Midbrain (tissue), 1 donor: ENCODE measurements at places on chromosomes 1 and 21.

GRCh38 chr1:223137455-223138085 lies 5.5 kb downstream of the TLR5 start:
- peak; percentile 12 for DNase-seq

DNA sequence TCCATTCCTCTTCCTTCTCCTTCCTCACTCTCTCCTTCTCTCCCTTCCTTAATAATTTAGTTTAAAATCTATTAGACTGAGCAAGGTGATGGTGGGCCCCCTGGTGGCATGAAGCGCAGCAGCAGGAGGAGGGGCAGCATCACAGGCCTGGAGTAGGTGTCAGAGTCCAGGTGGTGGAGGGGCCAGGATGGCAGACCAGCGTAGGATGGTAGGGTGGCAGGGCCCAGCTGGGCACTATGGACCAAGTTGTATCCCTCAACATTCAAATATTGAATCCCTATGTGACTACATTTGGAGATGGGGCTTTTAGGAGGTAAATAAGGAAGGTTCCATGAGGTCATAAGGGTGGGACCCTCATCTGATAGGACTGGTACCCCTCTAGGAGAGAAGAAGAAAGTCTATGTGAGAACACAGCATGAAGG lies 61.0 kb downstream of the WDR4 start:
- no peak for DNase-seq

DNA sequence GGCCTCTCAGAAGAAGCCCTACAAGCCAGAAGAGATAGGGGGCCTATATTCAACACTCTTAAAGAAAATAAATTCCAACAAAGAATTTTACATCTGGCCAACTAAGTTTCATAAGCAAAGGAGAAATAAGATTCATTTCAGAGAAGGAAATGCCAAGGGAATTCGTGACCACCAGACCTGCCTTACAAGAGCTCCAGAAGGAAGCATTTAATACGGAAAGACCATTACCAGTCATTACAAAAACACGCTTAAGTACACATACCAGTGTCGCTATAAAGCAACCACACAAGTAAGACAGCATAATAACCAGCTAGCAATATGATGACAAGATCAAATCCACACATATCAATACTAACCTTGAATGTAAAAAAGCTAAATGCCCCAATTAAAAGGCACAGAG lies 704.9 kb upstream of the CHRM3 start:
- no peak for DNase-seq

- no peak for DNase-seq
Observed at GRCh38 chr1:221715321-221716169, 26.3 kb downstream of the DUSP10 start.

DNA sequence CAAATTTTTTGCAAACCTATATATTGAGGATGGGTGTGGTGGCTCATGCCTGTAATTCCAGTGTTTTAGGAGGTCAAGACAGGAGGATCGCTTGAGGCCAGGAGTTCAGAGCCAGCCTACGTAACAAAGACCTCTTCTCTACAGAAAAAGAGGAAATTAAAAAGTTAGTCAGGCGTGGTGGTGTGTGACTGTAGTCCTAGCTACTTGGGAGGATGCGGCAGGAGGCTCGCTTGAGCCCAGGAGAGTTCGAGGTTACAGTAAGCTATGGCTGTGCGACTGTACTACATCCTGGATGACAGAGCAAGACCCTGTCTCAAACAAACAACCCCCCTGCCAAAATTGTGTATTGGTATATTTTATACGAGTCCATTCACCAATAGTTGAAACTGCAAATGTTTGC lies 589.7 kb downstream of the DPYD start:
- no peak for DNase-seq

DNA sequence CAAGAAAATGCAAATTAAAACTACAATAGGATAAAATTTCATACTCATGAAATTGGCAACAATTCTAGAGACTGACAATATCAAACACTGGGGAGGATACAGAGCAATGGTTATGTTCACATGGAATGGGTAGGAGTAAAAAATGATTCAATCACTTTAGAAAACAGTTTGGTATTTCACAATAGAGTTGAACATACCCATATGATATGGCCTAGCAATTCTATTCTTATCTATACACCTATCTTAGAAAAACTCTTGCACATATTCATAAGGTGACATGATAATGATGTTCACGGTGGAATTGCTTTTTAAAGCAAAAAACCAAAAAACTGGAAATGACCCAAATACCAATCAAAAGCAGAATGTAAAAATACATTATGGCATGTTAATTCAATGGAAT lies 28.7 kb downstream of the PHC2 start:
- DNase-seq = no peak

DNA sequence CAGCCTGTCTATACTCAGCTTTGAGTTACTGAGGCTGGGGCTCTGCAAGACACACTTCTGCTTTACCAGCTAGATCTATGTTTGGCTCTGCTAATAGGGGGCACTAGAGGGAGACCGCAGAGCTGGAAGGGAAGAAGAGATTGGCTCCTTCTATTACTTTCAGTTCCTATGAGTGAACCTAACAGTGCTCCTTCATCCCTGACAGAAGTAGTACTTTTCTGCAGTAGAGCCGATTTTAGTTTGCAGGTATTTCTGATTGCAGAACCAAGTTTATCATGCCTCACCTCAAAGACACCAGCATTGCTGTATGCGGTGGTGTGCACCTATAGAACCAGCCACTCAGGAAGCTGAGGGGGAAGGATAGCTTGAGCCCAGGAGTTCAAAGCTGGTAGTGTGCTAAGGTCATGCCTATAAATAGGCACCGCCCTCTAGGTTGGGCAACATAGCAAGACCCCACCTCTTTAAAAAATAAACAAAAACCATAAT lies 5.7 kb upstream of the ZDHHC18 start:
- DNase-seq = peak; percentile 25

DNA sequence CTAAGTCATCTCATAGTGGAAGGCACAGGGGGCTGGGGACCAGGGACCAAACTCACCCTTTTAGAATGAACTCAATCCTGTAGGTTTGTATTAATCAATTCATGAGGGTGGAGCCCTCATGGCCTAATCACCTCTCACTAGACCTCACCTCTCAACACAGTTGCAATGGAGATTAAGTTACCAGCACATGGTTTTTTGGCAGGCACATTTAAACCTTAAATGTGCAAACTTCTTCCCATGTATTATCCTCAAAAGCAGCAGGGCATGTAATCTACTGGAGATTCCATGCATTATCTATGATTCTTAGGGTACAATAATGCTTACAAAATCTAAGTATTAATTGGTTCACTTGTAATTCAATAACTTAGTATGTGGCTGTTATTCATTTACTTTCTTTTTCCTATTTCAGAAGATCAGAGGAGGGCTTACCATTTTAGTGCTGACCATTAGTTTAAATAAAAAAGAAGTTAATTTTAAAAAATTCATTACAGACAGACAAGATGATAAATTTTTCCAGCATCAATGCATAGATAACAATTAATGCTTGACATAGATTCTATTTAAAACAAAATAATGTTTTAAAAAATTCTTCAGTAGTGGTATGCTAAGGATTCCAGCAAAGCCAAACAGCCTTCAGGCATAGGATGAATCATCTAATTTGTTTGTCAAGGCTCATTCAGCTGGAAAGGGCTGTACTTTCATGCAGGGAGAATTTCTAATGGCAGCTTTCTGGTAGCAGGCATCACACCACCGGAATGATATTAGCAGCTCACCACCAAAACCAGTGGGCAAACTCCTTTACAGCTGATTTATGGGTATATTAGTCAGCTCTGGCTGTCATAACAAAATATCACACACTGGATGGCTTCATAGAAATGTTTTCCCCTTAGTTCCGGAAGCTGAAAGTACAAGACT lies 124.6 kb upstream of the ZNF648 start:
- DNase-seq = no peak

DNA sequence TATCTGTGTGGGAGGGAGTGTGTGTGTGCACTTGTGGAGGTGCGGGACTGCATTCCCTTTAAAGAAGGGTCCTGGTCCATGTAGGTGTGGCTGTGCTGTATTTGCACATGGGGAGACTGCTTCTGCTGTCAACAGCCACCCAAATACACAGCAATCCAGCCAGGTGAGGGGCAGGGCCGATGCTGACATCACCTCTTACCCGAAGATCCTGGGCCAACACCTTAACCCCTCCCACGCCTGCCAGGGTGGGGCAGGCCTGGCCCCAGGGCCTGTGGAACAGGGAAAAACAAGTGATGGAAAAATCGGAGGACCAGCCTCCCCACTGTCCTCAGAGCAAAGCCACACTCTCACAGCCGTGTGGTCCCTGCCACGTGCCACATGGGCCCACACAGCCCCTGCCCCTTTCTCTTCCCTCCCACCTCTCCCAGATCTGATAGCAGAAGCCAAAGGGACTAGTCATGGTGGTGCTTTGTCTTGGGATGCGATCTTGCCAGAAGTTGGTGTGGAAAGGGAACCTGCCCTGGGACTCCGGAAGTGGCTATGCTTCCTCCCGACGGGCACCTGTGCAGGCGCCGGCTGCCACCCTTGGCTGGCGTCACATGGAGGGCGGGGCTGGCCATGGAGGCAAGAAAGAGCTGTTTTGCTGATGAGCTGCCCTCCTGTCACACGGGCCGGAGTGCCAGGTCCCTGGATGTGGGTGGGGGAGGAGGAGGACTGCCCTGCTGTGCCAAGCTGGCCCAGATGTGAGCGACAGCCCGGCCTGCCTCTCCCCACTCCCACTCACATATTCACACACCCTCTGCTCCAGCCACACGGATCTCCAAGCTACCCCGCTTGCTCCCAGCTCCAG lies 7.8 kb upstream of the CASZ1 start:
- no peak for DNase-seq

- no peak for DNase-seq
Observed at GRCh38 chr21:44923480-44924084, 2.9 kb upstream of the ITGB2 start.

DNA sequence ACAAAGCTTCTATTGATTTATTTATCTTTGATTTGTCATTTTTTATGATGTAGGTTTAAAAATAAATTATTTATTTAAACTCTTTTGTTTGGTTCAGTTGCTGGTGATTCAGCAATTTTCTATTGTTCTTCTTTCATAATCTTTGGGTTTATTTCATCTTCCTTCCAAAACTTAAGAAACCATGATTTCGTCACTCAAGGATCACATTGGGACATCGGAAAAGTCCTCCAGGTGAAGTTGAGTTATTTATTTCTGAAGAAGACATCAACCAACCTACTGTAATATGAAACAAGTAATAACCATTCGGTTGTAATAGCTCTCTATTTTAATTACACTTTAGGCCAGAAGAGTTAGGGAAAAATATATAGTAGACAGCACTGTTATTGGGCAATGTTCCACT lies 23.0 kb upstream of the WLS start:
- DNase-seq = no peak

- DNase-seq = peak; percentile 88
Observed at GRCh38 chr1:8889925-8890785, 11.7 kb upstream of the ENO1 start.

DNA sequence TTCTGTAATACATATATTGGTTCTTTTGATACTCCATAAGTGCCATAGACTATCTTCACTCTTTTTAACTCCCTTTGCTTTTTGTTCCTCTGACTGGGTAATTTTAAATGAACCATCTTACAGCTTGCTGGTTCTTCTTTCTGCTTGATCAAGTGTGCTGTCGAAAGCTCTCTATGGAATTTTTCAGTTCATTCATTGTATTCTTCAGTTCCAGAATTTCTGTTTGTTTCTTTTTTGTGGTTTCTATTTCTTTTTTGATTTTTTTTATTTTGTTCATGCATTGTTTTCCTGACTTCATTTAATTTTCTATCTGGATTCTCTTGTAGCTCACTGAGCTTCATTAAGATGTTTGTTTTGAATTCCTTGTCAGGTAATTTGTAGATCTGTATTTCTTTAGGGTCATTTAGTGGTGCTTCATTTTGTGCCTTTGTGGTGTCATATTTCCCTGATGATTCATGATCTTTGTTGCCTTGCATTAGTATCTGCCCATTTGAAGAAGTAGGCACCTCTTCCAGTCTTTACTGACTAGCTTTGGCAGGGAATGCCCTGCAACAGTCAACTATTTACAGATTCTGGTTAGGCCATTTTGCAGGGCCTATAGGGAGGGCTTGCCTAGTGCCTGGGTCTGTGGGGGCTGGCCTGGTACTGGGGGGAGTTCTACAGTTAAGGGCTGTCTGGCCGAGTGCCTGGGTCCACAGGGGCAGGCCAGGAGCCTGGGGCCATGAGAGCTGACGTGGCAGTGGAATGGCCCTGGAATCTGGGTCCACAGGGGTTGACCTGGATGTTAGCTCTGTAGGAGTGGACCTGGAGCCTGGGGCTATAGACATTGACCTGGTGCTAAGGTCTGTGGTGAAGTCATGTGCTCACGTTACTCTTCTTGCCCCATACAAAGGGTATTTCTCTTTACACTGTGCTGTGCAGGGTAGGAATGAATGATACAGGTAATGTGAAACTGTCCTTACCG lies 89.7 kb downstream of the MAGI3 start:
- DNase-seq = no peak

DNA sequence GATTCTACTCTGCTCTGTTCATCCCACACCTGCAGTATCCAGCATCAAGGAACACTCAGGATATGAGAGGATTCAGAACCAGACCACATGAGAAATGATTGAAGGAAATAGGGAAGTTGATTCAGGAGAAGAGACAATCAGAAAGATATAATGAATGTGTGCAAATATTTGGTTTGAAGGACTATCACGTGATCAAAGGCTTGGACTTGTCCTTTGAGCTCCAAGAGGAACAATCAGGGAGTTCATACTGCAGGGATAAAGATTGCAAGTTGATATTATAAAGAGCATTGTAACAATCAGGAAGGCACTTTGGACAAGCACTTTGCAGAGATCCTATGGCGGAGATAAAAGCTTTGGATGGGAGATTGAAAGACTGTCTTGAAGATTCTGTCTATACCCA lies 13.9 kb upstream of the PIGM start:
- DNase-seq = peak; percentile 24

DNA sequence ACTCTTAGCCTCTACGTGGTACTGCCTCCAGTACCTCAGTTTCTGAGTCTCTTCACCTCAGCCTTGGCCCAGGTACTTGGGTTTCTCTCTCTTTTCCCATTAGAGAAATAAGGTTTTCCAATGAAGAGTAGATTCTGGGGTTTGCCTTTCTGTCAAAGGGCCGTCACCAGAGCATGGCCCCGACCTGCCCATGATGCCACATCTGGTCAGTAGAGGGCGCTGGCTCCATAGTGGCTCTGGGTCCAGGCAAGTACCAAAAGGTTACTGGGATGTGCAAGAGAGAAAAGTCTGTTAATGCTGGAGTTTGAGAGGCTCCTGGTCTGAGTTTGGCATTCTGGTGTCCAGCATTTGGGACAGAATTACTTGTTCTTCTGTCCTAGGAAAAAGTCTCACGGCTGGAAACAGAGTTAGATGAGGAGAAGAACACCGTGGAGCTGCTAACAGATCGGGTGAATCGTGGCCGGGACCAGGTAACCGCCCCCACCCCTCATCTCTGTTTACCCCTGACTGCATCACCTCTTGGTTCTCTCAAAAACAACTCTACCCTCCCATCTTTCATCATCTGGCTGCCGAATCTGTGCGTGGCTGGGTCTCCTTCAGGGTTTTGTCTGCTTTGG lies 5.3 kb upstream of the TUFT1 start:
- peak; percentile 81 for DNase-seq

GRCh38 chr1:76492752-76493430 lies 374.4 kb upstream of the ST6GALNAC5 start:
- DNase-seq = no peak

- DNase-seq = no peak
Observed at GRCh38 chr1:246198115-246198816, 308.8 kb downstream of the SMYD3 start.
